Posterior cingulate gyrus (tissue), 11 donors: ENCODE measurements at places on chromosomes 3 and 15.

DNA sequence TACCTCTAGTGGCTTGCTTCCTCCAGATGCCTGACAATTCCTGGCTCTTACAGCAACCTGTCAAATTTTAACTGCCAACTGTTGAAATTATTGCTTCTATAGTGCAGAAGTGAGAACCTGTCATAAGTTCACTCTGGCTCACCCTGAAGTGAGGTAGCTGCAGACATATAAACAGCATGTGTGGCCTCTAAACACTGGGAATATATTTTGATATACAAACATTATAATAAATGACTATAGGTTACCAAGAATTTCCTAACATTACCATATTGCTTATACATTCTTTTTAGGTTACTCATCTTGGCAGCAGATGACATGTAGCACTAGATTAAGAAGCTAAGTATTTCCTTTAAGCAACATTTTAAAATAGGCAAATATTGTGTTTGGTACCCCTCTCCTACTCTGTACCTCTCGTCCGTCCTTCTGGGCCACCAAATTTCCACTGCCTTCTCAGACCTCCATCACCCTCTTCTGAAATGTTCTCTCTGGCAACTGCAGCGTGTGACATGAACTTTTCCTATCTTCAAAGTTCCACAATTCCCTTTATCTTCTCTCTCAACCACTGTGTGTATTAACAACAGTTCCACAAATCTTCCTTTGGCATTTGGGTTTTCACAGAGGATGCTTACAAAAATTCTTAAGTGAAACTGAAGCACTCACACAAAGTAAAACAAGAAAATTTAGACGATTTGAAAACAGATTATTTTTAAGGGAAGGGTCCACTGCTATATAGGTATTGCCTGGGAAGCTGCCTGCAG lies 15.3 kb upstream of the XXYLT1 start:
- no peak for DNase-seq

- DNase-seq: no peak
These were observed 116.3 kb downstream of the KCNAB1 start for GRCh38 chr3:156236556-156237260.

GRCh38 chr15:101496198-101496986 lies 6.9 kb upstream of the PCSK6 start:
- no peak for DNase-seq

DNA sequence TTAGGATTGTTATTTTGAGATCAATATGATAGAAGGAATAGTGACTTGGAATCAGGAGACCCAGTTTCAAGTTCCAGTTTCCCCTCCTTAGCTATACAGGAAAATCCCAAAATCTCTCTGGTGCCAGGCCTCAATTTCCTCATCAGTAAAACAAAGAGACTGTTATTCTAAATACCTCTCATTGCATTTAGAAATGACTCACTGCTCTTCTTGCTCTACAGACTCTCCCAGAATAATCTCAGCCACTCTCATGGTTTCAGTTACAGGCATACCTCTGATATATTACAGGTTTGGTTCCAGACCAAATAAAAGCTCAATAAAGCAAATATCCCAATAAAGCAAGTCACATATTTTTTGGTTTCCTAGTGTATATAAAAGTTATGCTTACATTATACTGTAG lies 28.3 kb downstream of the IMPG2 start:
- no peak for DNase-seq

DNA sequence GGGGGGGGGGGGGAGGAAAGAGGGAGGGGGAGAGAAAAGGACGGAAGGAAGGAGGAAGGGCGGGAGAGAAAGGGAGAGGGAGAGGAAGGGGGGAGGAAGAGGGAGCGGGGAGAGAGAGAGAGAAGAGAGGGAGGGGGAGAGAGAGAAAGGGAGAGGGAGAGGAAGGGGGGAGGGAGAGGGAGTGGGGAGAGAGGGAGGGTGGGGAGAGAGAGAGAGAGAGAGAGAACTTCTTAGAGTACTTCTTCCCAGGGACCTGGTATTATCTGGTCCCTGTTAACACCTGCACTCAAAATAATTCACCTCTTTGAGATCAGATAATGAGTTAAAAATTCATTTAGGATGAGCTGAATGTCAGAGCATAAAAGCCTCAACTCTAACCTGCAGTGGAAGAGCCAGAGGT lies 1.1 kb downstream of the SEC13 start:
- DNase-seq: no peak

GRCh38 chr3:55158345-55158744 lies 230.5 kb upstream of the LRTM1 start:
- no peak for DNase-seq

- no peak for DNase-seq
These were observed 86.0 kb upstream of the ABHD17C start for GRCh38 chr15:80609091-80609490.

- DNase-seq: no peak
These were observed 15.3 kb upstream of the COLQ start for GRCh38 chr3:15536856-15537255.

DNA sequence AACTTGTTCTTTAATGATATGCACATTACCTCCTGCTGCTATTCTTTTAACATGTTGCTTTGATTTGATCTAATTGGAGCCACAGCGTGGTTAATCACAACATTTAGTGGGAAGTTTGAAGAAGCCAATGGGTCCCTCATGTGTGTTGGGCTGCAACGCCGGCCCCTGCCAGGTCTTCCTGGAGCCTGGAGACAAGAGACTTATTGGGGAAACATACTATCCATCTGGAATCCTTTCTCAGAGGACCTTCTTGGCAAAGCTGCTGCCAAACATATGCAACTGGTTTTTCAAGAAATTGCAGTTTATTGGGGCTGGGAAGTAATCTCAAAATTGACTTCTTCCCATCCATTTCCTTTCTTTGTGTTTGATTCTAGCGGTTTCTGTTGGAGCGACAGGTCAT lies 396.3 kb upstream of the PROK2 start:
- DNase-seq: no peak
